Activated T-helper 2 cell treated with anti-CD3 and anti-CD28 coated beads, Interferon-gamma antibody, Interleukin-2, Interleukin-4, amounts not matched to agents 10 μg/mL and 5 μg/mL and 100 μg/mL, durations not matched to agents 14 hours and 24 hours and 36 hours (primary cell): ENCODE measurements at places on chromosomes 1 and 21.
A peak's percentile ranks its signal among the peaks of the same experiment; 100 is the strongest.

- DNase-seq, result no peak
Observed at GRCh38 chr1:37124501-37124900, 90.2 kb upstream of the GRIK3 start.

DNA sequence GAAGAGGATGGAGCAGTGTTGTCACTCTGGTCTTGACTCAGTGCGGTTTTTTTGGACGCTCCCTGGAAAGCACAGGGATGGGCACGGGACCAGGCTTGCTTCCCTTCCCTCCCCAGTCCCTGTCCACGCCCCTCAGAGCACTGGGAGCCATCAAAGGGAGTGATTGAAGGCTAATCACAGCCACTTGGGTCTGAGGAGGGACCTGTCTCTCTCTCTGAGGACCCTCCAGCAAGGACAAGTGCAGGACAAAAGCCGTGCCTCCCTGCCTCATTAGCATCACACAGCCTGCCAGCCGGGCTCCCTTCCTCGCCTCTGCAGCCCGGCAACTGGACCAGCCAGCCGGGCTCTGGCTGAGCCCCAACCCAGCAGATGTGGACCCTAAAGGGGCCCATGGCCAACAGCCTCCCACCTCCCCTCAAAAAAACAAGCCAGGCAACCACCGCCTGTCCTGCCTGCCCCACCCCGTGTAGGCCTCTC is 18.6 kb upstream of the PDZK1IP1 start:
- no peak for DNase-seq

DNA sequence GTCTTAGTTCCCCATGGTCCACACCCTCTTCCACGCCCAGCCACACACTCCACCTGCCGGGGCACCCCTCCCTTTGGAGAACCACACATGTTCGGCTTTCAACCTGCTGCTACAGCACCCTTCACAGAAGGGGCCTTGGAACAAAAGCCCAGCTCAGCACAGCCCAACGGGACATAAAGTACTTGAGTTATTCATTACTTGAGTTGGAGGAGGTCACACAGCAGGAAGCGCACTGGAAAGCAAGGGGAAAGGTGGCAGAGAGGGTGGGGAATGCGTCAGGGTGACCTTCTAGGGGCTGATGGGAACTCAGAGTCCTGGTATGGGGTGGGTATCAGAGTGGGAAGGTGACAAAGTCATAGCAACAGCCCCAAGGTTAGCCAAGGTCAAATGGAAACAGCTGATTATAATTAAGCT is 3.0 kb upstream of the ATP1B1 start:
- DNase-seq, result no peak

- DNase-seq, result peak; percentile 82
Observed at GRCh38 chr1:40338745-40339419, 21.8 kb upstream of the COL9A2 start.

DNA sequence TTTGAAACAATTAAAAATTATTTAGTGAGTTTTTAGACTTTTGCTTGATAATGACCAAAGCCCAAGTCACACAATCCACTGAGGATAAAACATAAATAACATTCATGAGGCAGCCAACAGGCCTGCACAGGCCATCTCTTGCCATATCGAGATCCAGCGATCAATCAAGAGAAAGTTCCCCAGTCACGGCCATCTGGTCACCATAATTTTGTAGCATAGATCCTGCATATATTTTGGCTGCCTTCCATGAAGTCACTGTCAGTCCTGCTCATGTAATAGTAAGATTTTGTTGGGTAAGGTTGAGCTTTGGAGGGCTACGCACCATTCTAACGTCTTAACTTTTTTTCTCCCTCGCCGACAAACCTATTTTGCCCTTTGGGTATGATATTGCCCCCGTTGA is 17.5 kb downstream of the KPNA6 start:
- DNase-seq, result no peak

- DNase-seq, result no peak
Observed at GRCh38 chr1:194341587-194341986, 1155.2 kb upstream of the B3GALT2 start.

DNA sequence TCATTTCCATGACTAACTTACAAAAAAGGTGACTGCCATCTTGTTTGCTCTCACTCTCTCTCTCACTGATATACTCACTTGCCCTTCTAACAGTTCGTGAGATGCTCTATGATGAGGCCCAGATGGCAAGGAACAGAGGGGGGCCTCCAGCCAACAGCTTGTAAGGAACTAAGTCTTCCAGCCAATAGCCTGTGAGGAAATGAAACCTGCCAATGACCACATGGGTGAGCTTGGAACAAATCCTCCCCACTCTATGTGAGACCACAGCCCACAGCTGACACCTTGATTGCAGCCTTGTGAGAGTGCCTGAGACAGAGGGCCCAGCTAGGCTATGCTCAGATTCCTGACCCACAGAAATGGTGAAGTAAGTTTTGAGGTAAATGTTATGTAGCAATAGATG is 153.7 kb downstream of the HHIPL2 start:
- no peak for DNase-seq

DNA sequence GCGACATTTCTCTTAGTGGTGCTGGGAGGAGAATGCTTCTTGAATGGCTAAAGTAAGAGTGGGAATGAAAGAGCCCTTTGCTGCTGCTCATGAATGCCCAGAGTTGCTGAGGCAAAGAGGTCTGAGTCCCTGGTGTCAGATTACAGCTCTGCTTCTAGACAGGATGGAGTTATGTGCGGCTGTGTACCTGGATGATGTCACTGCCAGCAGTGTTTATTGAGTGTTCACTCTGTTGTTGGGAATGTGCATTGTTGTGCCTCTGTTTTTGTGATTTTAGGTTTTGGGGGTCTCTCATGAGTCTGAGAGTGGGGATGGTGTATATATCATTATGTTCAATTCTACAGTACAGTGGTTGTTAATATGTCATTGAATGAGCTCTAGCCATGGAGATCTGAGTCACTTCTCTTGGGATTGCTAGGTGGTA is 2.7 kb downstream of the CDC14A start:
- no peak for DNase-seq

- no peak for DNase-seq
Observed at GRCh38 chr1:158644449-158644848, 39.4 kb downstream of the OR10Z1 start.

GRCh38 chr1:27372022-27372807 is 2.4 kb downstream of the FCN3 start:
- no peak for DNase-seq

- DNase-seq, result no peak
Observed at GRCh38 chr21:16713331-16714117, 799.3 kb upstream of the CXADR start.

GRCh38 chr1:87231703-87232367 is 96.8 kb upstream of the LMO4 start:
- DNase-seq, result no peak

DNA sequence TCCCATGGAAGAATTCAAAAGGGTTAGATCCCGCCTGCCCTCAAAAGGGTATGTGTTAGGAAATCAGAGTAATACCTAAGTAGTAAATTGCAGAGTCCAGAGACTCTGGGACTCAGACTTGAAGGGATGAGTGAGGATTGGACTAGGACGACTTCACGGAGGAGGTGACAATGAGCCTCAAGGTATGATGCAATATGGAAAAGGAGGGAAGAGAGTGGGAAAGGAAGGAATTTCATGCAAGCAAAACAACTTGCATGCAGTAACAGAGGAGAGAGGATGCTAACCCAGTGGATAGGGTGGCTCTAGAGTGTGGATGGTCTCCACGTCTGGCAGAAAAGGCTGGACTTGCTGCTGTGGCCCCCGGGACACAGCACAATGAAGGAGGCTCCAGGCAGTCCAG is 4.8 kb downstream of the CAPN2 start:
- DNase-seq, result no peak

GRCh38 chr1:99305626-99306025 is 41.3 kb downstream of the PLPPR4 start:
- DNase-seq, result no peak

DNA sequence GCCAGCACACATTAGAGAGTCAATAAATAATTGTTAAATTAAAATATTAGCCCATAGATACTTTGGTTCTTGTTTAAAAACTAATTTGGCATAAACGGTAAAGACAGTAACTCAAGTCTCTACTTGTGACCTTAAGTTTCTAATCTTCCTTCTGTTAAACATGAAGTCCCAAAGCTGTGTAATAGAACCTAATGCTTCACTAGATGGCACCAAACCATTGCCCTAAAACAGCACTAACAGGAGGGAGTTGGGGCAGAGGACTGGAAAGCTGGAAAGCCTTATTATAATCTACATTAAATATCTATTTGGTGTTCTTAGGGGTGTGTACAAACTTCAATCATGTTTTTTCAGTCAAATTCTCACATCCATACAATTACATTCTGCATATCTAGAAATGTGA is 176.7 kb downstream of the OLFM3 start:
- DNase-seq, result no peak

DNA sequence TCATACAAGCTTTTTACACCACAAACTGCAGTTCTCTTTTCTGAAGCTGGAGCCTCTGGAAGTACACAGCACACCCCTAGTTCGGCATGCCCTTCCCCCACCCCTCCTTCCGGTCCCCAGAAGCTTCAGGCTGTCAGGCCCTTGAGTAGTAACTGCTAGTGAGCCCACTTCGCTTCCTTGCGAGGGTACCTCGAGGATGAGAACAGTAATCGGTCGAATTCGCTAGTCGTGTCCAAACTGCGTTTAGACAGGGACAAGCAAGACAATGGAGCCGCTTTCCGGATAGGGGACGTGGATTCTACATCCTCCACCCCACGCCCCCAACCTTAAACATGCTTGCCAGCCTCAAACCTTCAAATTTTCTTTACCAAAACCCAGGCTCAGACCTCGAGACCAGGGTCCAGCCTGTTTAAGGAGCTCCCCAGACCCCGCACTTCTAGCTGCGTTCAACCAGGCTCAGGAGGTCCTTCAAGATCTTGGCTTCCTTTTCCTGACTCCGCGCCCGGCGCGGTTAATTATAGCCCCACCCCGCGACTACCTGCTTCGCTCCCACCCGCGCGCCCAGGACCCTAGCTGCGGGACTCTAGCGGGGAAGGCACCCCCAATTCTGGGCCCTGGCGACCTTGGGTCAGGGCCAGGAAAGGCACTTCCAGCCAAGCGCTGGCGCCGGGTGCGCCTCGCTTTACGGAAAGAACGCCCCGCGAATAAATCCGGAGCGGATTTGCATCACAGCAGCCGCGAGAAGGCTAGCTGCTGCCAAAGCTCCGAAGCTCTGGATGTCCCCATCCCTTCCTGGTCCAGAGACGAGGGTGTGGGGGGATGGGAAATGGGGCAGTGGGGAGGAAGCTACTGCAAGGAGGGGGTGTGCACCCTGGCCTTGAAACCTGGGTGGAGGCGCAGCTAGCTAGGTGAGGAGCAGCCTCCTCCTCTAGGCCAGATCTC is 8.1 kb upstream of the TSPAN1 start:
- no peak for DNase-seq

DNA sequence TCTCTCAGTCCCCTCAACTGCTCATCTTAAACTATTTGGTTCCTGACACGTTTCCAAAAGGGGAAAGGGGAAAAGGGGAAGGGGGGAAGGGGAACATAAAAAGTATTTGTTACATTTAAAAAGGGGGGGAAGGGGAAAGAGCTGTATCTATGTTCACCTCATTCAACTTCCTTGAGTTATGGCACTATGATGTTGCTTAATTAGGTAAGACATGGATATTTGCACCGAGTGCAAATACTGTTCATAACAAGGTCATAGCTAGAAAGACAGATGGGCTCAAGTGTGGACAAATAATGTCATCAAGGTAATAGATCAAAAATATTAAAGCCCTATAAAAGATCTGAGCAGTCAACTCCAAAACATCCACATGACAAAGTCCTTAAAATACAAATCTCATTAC is 26.0 kb downstream of the GPBP1L1 start:
- no peak for DNase-seq

DNA sequence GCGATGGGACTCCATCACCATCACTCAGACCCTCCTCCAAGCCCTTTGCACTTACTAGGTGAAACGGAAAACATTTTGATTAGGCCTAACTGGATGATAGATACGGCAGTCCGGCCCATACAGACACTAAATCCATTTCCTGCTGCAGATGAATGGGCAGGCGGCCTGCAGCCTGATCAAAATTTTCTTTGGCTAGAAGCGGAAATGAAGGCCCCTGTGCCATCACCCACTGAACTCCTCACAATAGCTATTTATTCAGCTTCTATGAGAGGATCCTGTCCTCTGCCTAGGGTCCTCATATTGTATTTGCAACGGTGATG is 200.5 kb downstream of the OMA1 start:
- DNase-seq, result no peak

- no peak for DNase-seq
Observed at GRCh38 chr1:236159704-236160539, 17.6 kb downstream of the GPR137B start.
